Stimulated activated CD4-positive, alpha-beta T cell treated with anti-CD3 and anti-CD28 coated beads, Interleukin-4, amount 100 ng/mL, for 48 hours (primary cell): ENCODE measurements at places on chromosomes 2 and 18.

DNA sequence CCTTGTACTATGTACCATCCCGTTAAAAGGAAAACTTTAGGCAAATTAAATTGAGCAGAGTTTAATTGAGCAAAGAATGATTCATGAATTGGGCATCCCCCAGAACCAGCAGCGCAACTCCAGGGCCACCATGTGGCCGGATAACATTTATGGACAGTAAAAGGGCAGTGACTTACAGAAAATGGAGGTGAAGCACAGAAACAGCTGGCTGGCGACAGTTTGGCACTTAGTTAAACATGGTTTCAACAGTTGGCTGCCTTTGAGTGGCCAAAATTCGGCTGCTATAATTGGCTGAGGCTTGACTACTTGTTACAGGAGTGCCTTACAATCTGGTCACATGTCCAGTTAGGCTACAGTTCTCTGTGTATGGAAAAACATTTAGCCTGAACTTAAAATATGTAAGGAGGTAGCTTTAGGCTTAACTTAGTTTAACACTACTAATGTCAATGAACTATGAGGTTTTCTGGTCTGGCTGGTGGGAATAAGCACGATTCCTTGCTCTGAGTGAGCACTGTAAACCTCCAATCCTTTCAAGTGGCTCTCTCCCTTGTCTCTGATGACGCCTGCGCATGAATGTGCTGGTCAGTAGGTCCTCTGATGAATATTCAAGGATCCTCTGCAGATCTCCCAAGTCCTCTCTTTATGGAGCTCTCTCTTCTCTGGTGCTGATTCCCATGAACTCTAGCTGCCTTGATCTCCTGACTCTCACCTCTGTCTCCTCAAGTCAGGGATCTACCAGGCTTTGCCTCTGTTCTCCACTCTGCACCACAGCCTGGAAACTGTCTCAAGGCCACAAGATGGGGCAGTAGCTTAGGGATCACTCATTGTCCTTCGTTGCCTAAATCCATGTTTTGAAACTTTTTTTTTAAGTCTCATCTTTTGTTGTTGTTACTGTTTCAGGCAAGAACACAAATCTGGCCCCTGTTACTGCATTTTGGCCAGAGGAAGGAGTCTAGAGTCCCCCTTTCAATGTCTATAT, 24.4 kb upstream of the RAB31 start:
- no peak for DNase-seq

GRCh38 chr2:120348134-120348736, 2.3 kb downstream of the INHBB start:
- DNase-seq: no peak

DNA sequence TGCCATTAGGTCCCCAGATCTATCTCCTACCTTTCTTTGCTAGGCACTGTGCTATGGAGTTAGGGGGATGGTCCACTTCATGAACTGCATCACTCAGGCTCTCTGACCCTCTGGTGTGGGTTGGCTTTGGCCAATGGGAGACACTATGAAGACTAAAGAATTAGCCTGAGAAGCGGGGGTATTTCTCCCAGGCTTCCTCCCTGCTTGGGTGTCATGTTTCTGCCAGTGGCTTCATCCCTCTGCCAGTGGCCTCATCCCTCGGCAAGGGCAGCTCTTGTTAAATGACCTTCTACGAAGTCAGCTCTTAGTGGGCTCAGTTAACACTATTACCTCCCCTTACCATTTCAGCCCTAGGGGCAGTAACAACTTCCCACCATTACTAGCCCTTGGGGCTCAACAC, 41.9 kb upstream of the EPB41L3 start:
- no peak for DNase-seq

GRCh38 chr2:134782792-134783191, 55.6 kb upstream of the ACMSD start:
- DNase-seq: no peak
